Suppressor macrophage treated with lipopolysaccharide for 1 hour (primary cell): ENCODE measurements at places on chromosomes 6 and 20.
A peak's percentile ranks its signal among the peaks of the same experiment; 100 is the strongest.

GRCh38 chr6:106377061-106377540, 16.6 kb downstream of the CRYBG1 start:
- DNase-seq, result peak; percentile 34

GRCh38 chr20:44137266-44137801, 49.7 kb downstream of the JPH2 start:
- no peak for DNase-seq

- peak; percentile 81 for DNase-seq
These were observed 14.3 kb upstream of the NCOA3 start for GRCh38 chr20:47487175-47487917.

- no peak for DNase-seq
These were observed 27.0 kb downstream of the ELOVL5 start for GRCh38 chr6:53321701-53322100.

GRCh38 chr6:149135809-149136208, 181.7 kb upstream of the TAB2 start:
- DNase-seq, result no peak

- DNase-seq, result no peak
These were observed 671.2 kb downstream of the COL12A1 start for GRCh38 chr6:74534465-74535211.

DNA sequence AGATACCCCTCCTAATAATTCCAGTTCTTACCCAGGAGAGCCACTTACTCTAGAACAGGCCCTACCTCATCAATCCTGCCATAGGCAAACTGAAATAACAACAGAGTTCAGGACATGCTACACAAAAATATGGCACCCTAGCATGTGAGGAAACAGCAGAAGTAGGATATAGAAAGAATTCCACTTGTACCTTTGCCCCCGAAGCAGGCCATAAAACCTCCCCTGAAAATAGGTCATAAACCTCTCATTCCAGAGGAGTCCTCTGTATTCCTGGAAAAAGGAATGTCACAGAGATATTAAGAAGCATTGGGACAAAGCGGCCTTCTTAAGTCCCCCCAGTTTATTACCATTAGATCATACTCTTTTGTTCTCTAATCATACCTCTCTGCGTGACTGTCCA, 504.3 kb upstream of the MARCKS start:
- DNase-seq, result no peak

DNA sequence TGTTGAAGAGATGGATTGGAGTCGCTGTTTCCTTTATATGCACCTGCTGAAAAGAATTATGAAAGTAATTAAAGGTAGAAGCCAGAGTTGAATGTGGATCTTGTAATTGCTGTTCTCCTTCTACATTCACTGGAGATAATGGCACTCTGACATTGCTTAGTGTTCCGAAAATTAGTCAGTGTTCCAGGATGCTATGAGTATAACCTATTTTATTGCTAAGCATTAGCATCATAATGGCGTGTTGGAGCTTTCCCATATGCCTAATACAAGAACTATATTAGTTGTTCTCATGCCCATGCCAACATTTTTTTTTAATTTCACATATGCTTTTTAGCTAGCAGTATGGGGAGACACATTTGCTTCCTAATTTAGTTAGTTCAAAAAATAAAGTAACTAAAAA, 236.4 kb downstream of the ARHGAP18 start:
- no peak for DNase-seq

DNA sequence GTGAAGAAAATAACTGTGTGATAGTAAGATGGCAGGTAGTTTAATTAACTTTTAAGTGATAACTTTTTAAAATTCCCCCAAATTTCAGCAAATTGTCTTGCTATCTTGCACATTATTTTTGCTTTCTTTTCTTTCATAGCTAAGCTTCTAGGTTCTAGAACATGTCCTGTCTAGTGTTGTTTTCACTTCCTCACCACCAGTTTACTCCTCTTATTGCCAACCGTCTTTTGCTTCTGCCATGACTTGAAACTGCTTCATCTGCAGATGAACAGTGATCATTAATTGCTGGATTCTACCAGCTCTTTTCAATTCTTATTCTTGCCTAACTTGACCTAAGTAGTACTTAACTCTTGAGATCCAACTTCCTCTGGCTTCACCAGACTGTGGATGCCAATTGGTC, 137.8 kb downstream of the CENPW start:
- DNase-seq, result no peak

GRCh38 chr20:47857569-47858464, 72.5 kb upstream of the SULF2 start:
- DNase-seq, result peak; percentile 25

DNA sequence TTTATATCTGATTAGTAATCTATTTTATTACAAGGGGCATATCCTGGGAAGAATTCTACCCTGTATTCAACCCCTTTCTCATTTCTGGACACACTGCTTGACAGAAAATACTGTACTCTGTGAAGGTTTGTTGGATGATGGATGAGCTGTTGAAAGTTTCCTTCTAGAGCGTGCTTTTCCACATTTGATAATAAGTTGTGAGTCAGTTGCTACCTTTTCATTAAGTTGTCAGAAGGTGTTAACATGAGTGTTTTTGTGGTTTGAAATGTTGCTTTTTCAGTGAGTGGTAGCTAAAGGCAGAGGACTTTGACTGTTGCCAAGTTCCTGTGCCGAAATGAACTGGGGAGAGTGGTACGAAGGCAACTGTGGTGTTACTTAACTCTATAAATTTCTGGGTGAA, 3.9 kb upstream of the ECI2 start:
- no peak for DNase-seq

GRCh38 chr6:106510090-106510970, 119.0 kb downstream of the RTN4IP1 start:
- DNase-seq, result peak; percentile 60

GRCh38 chr6:133179481-133179880, 61.7 kb upstream of the EYA4 start:
- no peak for DNase-seq

- DNase-seq, result no peak
These were observed 217.5 kb downstream of the TENT5A start for GRCh38 chr6:81534934-81535465.

- no peak for DNase-seq
These were observed 8.3 kb downstream of the HSF2 start for GRCh38 chr6:122407712-122408111.

- no peak for DNase-seq
These were observed 64.1 kb downstream of the C6orf118 start for GRCh38 chr6:165245287-165245686.

DNA sequence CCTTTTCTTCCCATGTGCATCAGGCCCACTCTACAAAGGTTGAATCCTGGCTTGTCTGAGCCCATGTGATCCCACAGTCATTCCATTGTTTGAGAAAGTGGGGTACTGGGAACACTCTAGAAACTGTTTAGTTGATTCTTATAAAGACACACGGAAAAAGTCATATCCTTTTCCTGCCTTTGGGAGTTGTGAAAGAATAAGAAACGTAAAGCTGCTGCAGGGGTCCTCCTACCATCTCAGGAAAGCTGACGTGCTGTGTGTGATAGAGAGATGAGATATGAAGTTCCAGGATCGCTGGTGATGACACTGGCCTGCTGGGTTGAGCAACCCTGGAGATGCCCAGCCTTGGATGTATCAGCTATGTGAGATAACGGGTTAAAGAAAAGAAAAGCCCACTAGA, 21.3 kb upstream of the HLA-DRB5 start:
- DNase-seq, result peak; percentile 40

GRCh38 chr6:393391-394221, 2.1 kb downstream of the IRF4 start:
- DNase-seq, result no peak

GRCh38 chr20:49384437-49385434, 97.7 kb downstream of the KCNB1 start:
- DNase-seq, result peak; percentile 69

DNA sequence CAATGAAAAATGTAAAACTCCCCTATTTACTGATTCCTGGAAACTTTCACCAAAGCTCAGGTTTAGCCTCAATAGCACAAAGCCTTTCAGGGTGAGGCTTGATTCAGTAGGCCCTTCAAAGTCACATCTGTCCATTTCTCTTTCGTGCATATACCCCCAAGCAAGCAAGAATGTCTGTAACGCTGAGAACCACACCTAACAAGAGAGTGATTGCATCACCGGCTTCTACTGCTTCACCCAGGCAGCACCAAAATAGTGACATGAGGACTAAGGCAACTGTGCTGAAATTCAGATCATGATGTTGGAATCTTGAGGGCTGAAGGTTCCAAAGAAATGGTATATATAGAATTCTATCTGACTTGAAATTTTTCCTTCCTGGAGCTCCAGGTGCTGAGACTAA, 26.1 kb downstream of the CGA start:
- DNase-seq, result no peak

- no peak for DNase-seq
These were observed 1.6 kb upstream of the ADRM1 start for GRCh38 chr20:62301111-62301668.

- no peak for DNase-seq
These were observed 46.9 kb downstream of the JAG1 start for GRCh38 chr20:10626896-10627295.

GRCh38 chr6:45371924-45372573, 5.7 kb downstream of the SUPT3H start:
- no peak for DNase-seq

- DNase-seq, result peak; percentile 77
These were observed 12.9 kb downstream of the PARD6B start for GRCh38 chr20:50744143-50744792.

DNA sequence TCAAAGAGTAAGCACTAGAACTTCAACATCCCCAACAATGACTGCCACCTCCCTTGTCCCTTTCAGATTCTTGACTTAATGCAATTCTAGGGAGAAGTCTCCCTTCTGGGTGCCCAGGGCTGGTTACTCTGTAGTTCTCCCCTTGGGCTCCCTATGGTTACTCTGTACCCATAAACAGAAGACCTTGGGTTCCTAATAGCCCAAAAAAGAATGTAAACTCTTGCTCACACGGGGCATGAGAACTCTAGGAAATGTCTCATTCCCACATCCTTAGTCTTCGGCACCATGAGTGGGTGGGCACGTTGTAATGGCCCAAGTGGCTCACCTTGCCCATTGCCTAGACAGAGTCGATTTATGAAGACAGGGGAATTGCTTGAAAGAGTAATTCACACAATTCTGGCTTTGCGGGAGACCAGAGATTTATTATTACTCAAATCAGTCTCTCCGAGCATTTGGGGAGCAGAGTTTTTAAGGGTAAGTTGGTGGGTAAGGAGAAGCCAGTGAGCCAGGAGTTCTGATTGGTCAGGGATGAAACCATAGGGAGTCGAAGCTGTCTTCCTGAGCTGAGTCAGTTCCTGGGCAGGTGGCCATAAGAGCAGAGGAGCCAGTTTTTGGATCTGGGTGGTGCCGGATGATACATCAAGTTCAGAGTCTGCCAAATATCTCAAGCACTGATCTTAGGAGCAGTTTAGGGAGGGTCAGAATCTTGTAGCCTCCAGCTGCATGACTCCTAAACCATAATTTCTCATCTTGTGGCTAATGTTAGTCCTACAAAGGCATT, 61.2 kb upstream of the SIRPG start:
- DNase-seq, result no peak

DNA sequence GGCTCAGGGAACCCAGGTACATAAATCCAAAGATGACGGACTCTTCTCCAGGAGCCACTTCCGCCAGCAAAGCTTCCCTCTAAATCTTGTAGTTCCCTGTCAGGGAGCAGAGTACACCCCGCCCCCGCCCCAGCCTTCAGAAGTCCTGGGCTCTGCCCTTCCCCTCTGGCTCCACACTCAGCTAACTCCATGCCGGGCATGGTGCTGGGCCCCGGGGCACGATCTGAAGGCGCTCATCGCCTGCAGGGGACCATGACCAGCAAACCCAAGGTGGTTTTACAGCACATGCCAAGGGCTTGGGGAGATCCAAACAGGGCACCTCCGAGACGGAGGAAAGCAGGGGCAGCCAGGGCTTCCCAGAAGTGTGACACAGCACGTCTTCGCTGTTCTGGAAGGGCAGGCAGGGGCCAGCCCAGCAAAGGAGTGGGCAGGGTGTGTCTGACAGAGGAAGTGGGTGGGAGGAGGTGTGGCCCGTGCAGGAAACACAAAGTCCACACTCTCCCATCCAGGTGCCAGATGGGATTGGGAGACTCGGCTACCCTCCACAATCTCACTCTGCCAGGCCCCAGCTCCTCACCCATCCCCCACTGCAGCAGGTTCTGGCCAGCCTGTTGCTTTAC, 41.6 kb upstream of the SLC22A2 start:
- DNase-seq, result no peak

GRCh38 chr6:137722749-137723272, 144.2 kb upstream of the TNFAIP3 start:
- peak; percentile 88 for DNase-seq

DNA sequence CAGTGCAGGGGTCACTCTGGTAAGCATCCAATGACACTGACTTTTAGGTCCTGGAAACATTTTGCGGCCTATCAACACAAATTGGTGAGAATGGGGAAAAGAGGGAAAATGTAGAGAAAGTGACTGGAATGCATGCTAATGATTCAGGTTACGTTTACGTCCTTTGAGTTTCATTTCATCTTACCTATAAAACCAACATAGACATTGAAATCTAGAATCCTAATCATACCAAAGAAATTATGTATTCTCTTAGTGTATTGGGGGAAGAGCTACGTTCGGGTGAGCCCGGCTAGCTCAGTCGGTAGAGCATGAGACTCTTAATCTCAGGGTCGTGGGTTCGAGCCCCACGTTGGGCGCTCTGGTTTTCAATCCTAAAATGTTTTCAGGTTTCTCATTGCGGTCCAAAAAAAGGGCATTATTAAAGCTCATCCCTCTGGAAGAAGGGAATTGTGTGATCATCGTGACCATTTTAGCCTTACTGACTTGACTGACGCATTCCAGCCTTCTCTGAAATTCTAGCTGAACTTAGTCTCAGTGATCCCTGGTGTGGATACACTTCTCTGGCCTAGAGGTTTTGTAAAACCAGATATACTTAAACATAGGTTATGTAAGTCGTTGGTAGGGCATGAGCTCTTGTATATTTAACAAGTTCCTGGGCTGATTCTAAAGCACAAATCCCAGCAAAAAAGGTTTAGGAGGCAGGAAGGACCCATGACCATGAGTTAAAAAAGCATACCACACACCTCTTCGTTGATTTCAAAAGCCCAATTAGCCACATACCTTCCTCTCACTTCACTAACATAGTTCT, 18.3 kb downstream of the HMGN4 start:
- DNase-seq, result peak; percentile 38

DNA sequence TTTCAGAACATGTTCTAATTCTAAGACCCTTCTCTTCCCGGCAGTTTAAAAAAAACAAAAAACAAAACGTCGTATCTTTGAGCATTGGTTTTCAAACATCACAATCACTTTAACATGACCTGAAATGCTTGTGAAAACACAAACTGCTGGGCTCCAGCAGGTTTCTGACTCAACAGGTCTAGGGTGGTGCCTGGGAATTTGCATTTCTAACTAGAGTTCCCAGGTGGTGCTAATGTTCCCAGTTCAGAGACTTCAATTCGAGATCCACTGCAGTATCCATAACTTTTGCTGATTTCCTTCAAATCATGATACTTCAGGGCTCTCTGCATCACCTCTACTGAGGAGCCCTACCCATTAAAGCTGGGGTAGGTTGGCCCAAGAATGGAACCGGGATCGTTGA, 850 bp upstream of the SMPDL3A start:
- no peak for DNase-seq

DNA sequence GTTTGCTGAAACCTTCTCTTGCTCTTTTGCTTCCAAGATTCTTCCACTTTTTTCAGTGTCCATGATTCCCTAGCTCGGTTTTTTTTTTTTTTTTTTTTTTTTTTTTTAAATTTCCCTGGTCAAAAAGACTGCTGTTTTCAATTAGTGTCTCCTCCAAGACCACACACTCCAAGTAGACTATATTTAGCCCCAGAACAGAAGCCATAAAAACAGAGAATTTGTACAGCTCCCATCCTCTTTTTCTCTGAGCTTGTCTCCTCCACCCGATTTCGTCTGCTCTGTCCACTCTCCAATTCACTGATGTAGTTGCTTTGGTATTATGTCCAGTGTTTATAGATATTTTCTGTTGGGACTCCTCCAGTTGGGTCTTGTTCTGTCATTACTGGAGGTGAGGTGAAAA, 37.6 kb downstream of the RSPH3 start:
- no peak for DNase-seq
